ENCODE measurements at places on chromosomes 3 and 15. TPM values are rescaled to one million over a fixed set of nuclear protein-coding genes. Genes with fewer than 3 reads are reported as not detected.

The DCBLD2 gene
- total RNA-seq, result 12.7 TPM

DNA sequence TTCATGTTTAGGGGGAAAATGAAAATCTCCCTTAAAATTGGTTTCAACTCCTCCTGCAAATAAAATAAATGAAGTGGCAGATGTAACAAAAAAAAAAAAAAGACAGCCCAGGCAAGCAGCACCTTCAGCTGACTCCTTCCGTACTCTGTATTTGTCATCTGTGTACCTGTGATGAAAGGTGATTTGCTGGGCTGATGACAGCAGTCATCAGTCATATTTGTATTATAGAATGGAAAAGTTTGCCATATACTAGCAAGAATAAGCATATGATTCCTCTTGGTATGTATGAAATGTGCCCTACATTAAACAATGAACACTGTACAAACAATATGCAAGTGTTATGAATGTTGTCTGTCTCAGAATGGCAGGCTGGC, 44.1 kb upstream of the WWTR1 start:
- no peak for DNase-seq

- no peak for DNase-seq
Measured at GRCh38 chr3:117346901-117347300, 637.3 kb downstream of the TUSC7 start.

The IL20RB gene
- 0.14 TPM for total RNA-seq

DNA sequence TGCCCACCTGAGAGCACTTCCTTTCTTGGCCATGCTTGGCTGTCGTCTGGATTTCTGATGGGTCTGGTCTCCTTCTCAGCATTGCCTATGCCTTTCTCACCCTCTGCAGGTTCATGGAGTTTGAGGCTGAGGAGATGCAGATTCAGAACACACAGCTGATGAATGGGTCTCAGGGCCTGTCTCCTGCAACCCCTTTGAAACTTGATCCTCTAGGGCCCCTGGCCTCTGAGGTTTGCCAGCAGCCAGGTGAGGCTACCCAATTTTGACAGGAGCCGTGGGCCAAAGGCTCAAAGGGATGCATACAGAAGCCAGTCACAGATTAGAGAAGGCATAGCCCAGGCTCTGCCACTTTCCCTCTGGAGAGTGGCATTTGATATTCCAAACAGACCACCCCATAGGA, 10.5 kb downstream of the NUTM1 start:
- no peak for DNase-seq

GRCh38 chr15:52642386-52643361, 36.5 kb downstream of the ATOSA start:
- no peak for DNase-seq

DNA sequence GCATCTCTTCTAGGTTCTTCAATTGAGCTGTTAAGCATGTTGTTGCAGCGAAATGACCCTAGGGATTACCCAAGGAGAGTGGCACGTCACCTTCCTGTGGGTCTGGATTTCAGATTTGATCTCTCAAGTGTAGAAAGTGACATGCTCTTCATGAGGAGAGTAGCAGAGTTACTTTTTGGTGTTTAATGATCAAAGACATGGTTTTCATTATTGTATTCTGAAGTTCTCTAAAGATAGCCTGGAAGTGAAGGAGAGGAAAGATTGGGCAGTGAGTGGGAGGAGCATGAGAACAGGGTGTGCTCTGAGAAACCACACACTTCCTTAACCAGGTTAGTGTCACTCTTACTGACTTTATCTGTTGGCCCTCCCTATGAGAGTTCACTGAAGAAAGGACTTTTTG, 153.6 kb downstream of the AKAP13 start:
- no peak for DNase-seq

GRCh38 chr3:74546426-74546825, 68.0 kb downstream of the CNTN3 start:
- no peak for DNase-seq

The GABRR3 gene
- not detected for total RNA-seq

The SUCNR1 gene
- total RNA-seq, result 5.4 TPM

The ROPN1 gene
- not detected for total RNA-seq

The TMEM158 gene
- 0.08 TPM for total RNA-seq

DNA sequence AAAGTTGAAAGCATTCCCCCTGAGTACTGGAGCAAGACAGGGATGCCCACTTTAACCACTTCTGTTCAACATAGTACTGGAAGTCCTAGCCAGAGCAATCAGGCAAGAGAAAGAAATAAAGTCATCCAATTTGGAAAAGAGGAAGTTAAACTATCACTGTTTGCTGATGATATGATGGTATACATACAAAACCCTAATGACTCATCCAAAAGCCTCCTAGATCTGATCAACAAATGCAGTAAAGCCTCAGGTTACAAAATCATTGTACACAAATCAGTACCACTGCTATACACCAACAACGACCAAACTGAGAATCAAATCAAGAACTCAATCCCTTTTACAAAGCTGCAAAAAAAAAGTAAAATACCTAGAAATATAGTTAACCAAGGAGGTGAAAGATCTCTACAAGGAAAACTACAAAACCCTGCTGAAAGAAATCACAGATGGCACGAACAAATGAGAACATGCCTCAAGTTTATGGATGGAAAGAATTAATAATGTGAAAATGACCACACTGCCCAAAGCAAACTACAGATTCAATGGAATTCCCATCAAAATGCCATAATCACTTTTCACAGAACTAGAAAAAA, 40.3 kb downstream of the RPL39L start:
- no peak for DNase-seq

GRCh38 chr3:150439657-150440056, 31.6 kb downstream of the TSC22D2 start:
- no peak for DNase-seq

DNA sequence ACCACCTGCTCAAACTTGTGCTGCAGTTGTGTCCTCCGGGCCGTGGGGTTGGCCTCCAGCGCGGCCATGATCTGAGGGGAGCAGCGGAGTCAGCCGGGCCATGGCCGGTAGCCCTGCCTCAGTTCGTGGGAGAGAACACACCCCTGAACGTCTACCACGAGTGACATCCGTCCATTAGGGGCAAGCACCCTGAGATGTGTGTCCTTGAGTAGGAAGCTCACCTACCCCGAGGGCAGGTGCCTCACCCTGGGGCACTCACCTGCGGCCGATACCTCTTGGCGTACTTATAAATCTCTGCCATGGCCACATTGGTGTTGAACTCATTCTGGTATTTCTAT, 13.4 kb downstream of the H1-8 start:
- no peak for DNase-seq

- no peak for DNase-seq
Measured at GRCh38 chr3:55292360-55292759, 194.7 kb downstream of the WNT5A start.

The ACAN gene
- total RNA-seq, result under 0.01 TPM

DNA sequence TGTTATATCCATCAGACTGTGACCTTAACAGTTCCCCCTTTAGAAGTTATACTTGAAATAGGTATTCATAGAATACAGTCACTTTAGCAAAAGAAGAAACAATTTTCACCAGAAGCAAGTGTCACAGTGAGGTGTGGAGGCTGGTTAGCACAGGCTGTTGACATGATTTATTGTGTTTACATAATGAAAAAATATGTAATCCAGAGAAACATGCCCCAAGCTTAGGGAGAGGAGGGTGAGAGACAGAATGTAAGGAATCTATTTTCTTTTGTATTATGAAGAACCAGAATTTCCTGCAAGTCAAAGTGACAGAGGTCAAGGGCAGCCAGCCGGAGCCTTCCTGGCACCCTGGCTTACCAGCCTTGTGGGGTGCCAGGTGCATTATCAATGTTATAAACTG, 4.0 kb downstream of the IL12A start:
- no peak for DNase-seq
